SK-MEL-5 (cell line): ENCODE measurements at places on chromosomes 2 and 18. TPM values are rescaled to one million over a fixed set of nuclear protein-coding genes. Genes with fewer than 3 reads are reported as not detected.

DNA sequence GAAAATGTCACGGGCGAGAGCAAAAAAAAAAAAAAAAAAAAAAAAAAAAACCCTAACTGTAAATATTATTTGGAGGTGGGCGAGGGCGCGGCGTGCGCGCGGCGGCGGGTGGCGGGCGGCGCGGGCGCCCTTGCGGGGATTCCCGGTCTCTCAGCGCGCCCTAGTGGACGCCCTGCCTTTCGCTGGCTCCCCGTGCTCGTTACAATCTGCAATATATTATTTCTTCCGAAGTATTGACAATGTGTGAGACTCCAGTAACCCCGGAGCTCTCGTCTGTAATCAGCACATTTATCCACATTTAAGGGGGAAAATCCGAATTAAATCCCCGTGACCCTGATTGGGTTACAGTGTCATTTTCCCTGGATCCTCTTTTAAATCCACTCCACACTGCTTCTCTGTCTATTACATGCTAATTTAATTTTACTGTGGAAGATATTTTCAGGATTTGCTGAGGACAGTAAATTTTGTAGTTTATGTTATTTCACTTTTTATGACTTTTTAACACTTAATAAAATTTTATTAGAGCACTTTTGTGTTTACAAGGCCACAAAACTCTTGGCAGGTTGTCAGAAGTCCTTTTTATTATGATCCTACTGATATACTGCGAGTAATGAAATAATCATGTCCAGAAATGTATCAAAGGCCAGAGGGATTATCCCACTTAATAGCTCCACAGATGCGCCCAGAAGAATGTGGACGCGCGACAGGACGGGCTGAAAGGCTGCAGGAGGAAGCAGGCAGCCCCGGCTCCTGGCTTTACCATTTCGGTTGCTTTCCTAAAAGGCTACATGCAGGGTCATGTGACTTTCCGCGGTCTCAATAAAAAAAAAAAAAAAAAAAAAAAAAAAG is 369.1 kb downstream of the MTX2 start:
- DNase-seq = peak; percentile 71

GCFC2 gene
- total RNA-seq = 35.9 and 43.1 TPM in 2 replicates

DNA sequence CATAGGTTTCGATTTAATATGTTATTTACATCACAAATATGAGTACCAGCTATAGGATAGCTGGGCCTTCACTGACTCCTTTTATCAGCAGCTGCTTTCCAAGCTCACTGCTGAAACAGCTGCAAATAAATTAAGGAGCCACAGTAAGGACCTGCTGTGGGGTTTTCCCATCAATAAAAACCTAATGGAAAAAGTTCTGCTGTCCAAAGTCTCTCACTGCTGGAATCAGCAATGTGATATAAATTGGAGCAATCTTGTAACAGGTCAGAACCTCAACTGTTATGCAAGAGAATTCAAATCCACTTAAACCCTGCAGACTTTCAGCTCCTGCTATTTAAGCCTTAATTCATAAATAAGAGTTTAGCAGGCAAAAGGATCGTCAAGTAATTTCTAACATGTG is 61.3 kb downstream of the NEB start:
- no peak for DNase-seq

GRCh38 chr2:189613077-189613636 is 32.6 kb upstream of the SLC40A1 start:
- DNase-seq = peak; percentile 50

- DNase-seq = peak; percentile 65
These were observed 153.4 kb downstream of the GPD2 start for GRCh38 chr2:156589381-156590079.

GRCh38 chr2:101027852-101028251 is 25.8 kb downstream of the RPL31 start:
- DNase-seq = no peak

GRCh38 chr2:173271135-173271534 is 83.5 kb upstream of the CDCA7 start:
- no peak for DNase-seq
